Esophagus muscularis mucosa (tissue), 4 donors: ENCODE measurements at places on chromosomes 2 and 18. TPM values are rescaled to one million over a fixed set of nuclear protein-coding genes. Genes with fewer than 3 reads are reported as not detected.
A peak's percentile ranks its signal among the peaks of the same experiment; 100 is the strongest.

- no peaks in the 10 kb centered on the region for H3K27me3 ChIP-seq
- no peak overlapping the region for H3K27ac ChIP-seq
- DNase-seq, result peak; percentile 85
- no peaks in the 10 kb centered on the region for H3K36me3 ChIP-seq
These were observed 871.8 kb downstream of the SLC4A3 start for GRCh38 chr2:220499225-220499624.

DNA sequence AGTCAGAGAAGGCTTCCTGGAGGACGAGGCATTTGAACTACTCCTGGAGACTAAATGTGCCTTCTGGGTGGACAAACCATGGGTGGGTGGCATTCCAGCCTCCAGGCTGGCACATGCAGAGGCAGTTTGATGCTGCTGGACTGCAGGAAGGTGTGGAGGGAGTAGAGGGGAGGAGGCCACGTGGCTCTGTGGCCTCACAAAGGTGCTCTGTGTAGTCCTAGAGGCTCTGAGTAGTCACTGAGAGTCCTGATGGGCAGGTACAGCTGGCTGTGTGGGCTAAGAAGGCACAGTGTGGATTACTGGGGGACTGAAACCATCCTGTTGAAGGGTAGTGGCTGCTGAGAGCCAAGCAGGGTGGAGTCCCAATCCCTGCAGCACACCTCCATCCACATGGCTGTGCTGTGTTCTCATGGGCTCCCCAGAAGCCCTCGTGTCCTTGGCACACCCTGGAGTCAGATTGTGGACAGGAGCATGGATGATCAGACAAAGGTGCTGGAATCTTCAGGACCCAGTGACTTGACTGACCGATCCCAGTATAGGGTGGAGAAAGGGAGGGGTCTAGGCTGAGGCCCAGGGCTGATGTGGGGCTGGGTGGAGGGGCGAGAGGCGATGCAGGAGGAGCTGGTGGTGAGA lies 87.4 kb upstream of the HS6ST1 start:
- H3K27me3 ChIP-seq, result no peaks in the 10 kb centered on the region
- H3K4me3 ChIP-seq, result no peak overlapping the region
- no peaks in the 10 kb centered on the region for H3K4me1 ChIP-seq
- DNase-seq, result peak; percentile 81
- H3K27ac ChIP-seq, result no peak overlapping the region

GRCh38 chr18:33467531-33467930 lies 27.0 kb upstream of the CCDC178 start:
- no peaks in the 10 kb centered on the region for H3K36me3 ChIP-seq
- no peak overlapping the region for H3K27ac ChIP-seq
- H3K27me3 ChIP-seq, result no peaks in the 10 kb centered on the region

PTPRN gene
- total RNA-seq, result 5.3 TPM

DNA sequence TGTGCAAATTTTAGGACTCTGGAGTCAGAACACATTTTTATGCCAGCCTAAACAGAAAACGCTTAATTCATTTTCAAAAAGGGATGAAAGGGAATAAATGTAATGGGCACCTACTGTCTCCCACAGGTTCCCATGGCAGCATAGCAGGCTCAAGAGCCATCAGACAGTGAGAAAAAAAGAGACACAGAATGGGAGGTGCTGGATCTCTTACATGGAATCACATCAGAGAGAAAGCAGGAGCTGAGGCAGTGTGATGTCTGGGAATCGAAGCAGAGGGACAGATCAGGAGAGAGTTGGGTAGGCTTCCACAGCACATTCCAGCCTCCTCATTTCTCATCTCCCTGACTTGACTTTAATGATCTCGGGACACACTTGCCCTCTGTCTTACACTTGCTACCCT lies 684.3 kb downstream of the KCNJ3 start:
- H3K4me3 ChIP-seq, result no peak overlapping the region
- no peak for DNase-seq
- no peaks in the 10 kb centered on the region for H3K27me3 ChIP-seq
- no peaks in the 10 kb centered on the region for H3K36me3 ChIP-seq

XIRP2 gene
- not detected for total RNA-seq

DNA sequence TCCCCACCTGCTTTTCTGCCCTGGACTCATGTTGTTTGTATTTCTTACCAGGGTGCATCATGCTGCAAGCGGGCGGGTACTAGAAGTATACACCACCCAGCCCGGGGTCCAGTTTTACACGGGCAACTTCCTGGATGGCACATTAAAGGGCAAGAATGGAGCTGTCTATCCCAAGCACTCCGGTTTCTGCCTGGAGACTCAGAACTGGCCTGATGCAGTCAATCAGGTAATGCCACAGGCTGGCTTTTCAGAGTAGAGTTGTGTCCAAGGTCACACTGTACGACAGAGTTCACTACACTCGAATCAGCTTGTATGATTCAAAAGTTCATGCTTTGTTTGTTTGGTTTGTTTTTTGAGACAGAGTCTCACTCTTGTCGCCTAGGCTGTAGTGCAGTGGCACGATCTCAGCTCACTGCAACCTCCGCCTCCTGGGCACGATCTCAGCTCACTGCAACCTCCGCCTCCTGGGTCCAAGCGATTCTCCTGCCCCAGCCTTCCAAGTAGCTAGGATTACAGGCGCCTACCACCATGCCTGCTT lies 19.4 kb downstream of the SRSF7 start:
- no peak overlapping the region for H3K27ac ChIP-seq
- peaks cover 22% of the 10 kb centered on the region for H3K4me1 ChIP-seq
- no peak overlapping the region for H3K4me3 ChIP-seq
- DNase-seq, result no peak

GAREM1 gene
- total RNA-seq, result 8.7 TPM
